Mammary epithelial cell (primary cell): ENCODE measurements at places on chromosomes 4 and X. TPM values are rescaled to one million over a fixed set of nuclear protein-coding genes. Genes with fewer than 3 reads are reported as not detected.

Gene SYP
- total RNA-seq = not detected

Gene TMSB15B
- total RNA-seq = 11.9 and 12.1 TPM in 2 replicates

Gene KCTD8
- not detected for total RNA-seq

Gene CSAG1
- total RNA-seq = not detected in 2 replicates

Gene RBM46
- total RNA-seq = 0.51 and 0.96 TPM in 2 replicates

Gene TCP11X2
- total RNA-seq = not detected

Gene MMRN1
- total RNA-seq = 0.29 TPM in 1 of 2 replicates, not detected in the other

Gene RBPJ
- total RNA-seq = 26.8 TPM

Gene GLOD5
- not detected in 2 replicates for total RNA-seq

Gene AADAT
- 4.6 and 5.5 TPM in 2 replicates for total RNA-seq

Gene C1QTNF7
- not detected in 2 replicates for total RNA-seq

Gene FAM47A
- total RNA-seq = not detected in 2 replicates

Gene SLC16A2
- 40.5 and 45.4 TPM in 2 replicates for total RNA-seq

Gene ABLIM2
- total RNA-seq = 0.67 TPM

GRCh38 chr4:152158225-152158624 lies 377.7 kb downstream of the FBXW7 start:
- DNase-seq = no peak

GRCh38 chr4:140426610-140427105 lies 790 bp downstream of the CLGN start:
- no peak for DNase-seq

DNA sequence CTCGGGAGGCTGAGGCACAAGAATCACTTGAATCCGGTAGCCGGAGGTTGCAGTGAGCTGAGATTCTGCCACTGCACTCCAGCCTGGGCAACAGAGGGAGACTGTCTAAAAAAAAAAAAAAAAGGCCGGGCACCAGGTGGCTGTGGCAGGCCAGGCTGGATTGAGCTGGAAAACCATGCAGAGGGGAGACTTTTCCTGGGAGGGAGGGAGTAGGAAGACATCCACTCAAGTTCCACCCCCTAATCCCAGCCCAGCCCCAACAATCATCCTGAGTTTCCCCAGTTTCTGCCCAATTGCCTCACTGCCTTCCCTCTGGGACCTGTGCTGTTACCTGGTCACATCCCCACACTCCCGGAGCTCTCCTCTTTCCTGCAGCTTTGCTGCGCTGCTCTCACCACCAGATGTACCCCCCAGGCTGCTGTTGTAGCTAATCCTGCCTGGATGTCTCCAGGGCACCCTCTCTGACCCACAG lies 9.0 kb upstream of the TSPYL2 start:
- no peak for DNase-seq

DNA sequence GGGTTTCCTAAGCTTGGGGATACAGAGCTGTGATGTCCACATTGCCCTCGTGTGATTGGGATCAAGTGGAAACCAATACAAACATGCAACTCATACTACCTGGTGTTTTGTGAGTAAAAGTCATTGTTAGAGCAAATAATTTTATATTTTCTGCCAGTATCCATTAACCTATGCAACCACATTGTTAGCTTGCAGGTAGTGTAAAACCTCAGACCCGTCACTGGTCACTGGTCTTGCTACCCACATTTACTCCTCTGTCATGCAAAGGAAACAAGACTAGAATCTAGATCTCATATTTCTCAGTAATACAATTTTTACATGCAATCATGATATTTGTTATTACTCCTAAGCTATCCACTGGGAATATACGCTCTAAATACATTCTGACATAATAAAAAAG lies 324.3 kb upstream of the NDST4 start:
- DNase-seq = no peak

DNA sequence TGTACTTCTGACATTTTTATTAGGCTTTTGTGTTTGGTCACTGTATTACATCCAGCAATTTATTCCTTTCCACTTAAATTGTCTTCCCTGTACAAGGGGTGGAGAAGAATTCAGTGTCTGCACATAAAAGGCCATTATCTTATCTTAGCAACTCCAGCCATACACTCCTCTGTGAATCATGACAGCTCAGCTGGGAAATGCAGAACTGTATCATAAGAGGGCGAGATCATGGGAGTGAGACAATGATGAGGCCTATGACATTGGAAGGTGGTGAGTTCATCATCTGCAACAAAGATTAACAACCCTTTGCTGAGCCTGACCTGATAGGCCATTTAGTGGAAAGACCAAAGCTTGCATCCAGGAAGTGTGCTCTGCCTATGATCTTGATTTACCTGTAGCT lies 33.3 kb downstream of the SLIT2 start:
- peak; percentile 79 for DNase-seq

- DNase-seq = no peak
Measured at GRCh38 chr4:1371176-1372165, 24.5 kb downstream of the UVSSA start.

- DNase-seq = no peak
Measured at GRCh38 chr4:26267087-26267486, 53.7 kb upstream of the RBPJ start.

GRCh38 chr4:122806981-122807679 lies 19.5 kb upstream of the FGF2 start:
- no peak for DNase-seq

DNA sequence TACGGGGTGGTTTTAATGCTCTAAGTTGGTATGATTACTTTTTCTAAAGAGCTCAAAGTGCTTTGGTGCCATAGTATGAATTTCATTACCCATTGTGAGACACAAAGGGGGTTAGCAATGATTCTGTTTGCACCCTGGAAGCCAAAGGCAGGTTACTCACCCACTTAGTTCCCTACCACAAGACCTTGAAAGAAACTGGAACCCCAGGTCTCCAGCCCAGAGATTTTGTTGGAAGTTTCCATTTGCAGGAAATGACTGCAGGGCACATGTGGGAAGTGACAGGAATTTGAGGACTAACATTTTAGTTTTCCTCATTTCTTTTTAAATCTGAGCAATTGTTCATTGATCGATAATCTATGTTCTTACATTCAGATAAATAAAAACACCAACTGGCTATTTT lies 1.8 kb upstream of the HS3ST1 start:
- peak; percentile 23 for DNase-seq

DNA sequence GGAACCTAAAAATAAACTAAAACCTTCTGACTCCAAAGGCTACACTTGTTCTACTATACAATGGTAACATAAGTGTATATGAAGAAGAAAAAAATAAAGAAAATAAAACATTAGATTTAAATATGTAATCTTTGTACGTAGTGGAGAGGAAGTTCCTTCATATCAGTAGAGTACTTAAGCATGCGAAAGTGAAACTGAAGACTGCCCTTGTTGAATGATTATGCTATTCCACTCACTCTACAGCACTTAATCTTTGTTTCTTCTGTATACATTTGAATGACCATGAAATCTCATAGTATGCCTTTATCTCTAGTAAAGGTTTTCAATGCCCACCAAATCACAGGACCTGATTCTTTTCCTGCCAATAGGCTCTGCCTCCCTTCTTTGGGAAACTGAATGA lies 78.9 kb downstream of the NDST3 start:
- DNase-seq = no peak

GRCh38 chrX:63503541-63503940 lies 152.4 kb upstream of the SPIN4 start:
- peak; percentile 5 for DNase-seq

- no peak for DNase-seq
Measured at GRCh38 chrX:13102636-13103035, 58.2 kb upstream of the FAM9C start.

DNA sequence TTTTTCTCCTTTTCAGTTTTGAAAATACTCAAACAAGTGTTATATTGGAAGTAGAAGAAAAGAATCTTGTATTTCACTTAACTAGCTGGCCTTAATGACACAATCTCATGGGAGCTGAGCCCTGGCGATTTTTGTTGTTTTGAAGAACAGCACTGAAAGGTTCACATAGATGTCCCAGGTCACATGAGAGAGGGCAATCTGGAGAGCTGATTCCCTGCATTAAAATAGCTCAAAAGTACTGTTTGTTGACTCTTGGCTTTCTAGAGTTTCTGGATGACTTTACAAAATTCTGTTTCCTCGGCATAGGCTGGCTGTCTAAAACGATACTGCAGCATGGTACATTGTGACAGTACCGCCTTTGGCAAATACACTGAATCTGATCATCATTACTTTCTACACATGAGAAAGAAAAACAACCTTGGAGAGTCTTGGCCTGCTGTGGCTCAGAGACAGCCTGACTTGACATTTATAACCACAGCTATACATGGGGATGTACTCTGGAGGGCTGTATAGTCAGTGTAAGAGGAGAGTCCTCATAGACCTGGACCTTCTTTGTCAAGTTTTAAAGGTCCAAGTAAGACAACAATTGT lies 119.8 kb upstream of the PDLIM3 start:
- no peak for DNase-seq

GRCh38 chr4:102730968-102731533 lies 29.7 kb downstream of the MANBA start:
- no peak for DNase-seq

GRCh38 chr4:68021185-68021584 lies 57.9 kb upstream of the TMPRSS11A start:
- peak; percentile 81 for DNase-seq

DNA sequence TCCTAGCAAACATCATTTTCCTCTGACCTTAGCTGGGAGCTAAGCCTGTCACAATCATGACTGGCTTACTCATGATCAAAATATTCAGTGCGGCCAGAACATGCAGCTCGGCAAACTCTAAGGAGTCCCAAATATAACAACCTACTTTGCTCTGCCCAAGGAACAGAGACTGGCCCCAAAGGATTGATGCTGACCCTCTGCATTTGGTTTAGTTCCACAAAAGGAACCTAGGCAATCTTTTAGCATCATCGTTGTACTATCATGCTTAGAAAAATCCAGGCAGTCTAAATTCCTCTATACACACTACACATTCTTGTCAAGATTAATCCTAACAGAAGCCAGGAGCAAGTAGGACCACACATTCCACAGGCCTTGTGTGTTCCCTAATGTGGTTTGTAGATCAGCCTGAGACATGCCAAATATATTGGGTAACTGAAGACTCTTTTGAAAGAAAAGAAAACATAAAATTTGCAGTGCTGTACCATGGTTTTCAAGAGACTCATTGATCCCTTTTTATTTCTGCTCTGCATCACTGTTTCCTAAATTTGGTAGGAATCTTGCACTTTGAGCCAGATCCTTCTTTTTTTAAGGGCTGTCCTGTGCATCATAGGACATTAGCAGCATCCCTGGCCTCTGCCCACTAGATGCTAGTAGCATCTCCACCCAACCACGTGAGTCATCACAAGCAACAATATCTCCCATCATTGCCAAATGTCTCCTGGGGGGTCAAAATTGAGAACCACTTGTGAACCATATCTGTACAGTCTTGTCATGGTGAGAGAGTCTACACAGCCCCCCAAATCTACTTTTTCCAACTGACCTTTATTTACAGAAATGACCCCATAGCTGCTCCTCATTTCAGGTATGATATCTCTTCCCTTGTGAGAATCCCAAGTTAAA lies 17.6 kb upstream of the CC2D2A start:
- peak; percentile 84 for DNase-seq

DNA sequence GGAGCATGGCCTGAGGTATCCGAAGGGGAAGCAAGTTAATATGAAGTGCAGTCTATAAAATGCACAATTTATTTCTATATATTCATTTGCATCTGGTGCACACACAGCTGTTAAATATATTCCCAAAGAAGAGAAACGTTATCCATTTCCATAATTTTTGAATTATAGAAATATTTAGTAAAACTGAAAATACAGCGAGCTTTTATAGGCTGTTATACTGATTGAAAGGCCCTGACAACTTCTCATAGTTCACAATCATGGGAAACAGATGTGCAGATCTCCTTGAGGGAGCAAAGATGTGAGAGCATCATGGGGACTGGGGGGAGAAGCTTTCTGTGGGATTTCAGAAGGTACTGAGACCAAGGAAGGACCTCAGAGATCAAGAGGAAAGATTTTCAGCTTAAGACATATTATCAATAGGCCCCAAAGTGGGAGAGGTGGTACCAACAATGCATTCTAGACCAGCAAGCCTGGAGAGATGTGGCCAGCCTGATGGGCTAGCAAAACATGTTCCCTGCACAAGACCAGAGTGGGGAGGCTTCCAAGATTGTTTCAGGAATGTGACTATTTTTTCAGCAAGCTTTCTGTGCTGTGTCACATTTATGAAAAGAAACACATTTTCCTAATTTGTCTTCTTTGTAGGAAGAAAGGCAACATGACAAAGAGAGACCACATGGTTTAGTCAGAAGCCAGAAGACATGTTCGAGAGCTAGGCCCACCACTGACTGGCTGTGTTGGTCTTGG lies 256.0 kb upstream of the SFRP2 start:
- no peak for DNase-seq

GRCh38 chr4:100302061-100303026 lies 112.1 kb upstream of the DDIT4L start:
- DNase-seq = no peak

- DNase-seq = peak; percentile 41
Measured at GRCh38 chrX:104193485-104193884, 27.2 kb downstream of the FAM199X start.

- no peak for DNase-seq
Measured at GRCh38 chr4:135238940-135239339, 1037.4 kb upstream of the PABPC4L start.

GRCh38 chr4:16550531-16550930 lies 324.3 kb upstream of the TAPT1 start:
- DNase-seq = no peak

DNA sequence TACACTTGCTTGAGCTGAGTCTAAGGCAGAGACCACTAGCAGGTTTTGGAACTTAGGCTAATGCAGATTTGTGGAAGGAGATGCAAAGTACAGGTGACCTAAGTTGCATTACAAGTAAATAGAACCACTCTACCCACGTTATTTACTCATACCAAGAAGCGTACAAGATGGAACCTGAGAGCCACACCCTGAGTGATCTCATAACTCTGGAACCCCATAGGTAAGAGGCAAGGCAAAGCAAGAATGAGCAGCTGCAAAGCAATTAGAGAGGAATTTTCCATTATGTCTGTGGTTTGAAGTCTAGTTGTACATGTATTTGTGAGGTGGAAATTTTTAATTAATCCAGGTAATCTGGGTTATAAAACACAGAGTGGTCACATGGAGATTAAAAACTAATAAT lies 55.4 kb downstream of the CC2D2A start:
- peak; percentile 89 for DNase-seq

- no peak for DNase-seq
Measured at GRCh38 chr4:154183264-154183663, 308.3 kb downstream of the DCHS2 start.

GRCh38 chr4:169664615-169665014 lies 44.2 kb downstream of the CLCN3 start:
- DNase-seq = no peak
